ENCODE measurements at places on chromosomes 16 and 17.

DNA sequence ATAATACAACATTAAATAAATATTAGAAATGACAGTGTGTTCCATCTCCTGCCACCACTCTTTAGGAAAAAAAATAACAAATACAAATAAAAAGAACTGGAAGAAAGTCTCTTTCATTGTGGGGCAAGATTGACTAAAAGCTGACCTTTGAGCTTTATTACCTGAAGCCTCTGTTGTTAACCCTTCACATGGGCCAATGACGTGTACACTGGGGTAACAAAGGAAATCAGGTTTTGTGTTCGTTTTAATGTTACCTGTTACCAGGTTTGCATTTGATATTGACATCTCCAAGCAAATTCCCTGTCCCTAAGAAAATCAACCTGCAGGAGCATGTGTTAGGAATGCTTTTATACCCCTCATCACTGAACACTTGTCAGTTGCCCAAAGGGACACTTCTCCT, 39.0 kb downstream of the NLK start:
- DNase-seq, result no peak

DNA sequence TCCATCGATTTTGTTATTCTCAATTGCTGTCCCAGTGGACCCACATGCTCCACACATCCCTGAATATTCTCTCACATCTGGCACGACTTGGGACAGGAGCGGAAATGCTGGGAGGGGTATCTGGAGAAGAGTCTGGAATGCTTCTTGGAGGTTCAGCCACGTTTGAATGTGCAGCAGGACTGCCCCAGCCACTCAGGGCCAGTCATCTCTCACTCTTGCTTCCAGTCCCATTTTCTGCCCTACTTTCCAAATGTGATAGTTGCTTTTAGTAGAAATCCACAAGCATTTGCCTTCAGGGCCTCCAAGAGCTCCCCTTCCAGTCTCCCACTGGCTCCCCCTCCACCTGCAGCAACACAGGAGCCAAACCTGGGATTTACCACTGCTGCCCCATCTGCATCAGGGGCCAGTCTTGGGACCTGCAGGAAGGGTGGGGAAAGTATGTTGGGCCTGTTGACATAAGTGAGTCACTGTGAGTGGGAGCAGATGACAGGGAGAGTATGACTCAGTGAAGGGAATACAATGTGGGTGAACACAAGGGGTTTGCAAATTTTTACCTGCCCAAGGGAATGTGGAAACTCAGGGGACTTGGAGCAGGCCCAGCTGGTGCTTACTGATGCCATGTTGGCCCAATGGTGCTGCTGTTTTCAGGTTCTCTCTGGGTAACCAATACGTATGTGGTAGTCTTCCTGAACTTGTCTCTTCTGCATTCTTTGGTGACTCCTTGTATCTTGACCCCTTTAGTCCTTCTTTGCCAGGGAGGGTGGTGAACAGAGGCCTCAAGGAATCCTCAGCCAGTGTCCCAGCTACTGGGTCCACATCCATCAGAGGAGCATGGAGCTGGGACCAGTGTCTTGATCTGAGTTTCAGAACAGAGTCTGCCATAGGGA, 78.8 kb upstream of the CRHR1 start:
- DNase-seq, result no peak

DNA sequence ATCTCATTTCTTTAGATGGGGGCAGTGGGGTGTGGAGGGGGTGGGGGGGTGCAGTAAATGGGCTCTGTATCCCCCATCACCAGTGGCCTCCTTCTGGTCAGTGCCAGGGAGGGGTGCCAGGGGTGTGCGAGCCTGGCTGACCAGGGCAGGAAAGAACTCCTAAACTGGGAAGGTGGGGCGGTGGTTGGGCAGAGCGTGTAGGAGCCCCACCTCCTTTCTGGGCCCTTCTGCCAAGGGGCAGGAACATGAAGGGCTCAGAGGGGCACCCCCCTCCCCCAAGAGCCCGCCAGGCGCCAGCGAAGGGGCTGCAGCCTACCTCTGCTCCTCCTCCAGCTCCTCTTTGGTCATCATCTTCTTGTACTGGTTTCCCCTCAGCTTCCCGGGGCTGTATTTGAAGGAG, 26.0 kb downstream of the MXRA7 start:
- no peak for DNase-seq

DNA sequence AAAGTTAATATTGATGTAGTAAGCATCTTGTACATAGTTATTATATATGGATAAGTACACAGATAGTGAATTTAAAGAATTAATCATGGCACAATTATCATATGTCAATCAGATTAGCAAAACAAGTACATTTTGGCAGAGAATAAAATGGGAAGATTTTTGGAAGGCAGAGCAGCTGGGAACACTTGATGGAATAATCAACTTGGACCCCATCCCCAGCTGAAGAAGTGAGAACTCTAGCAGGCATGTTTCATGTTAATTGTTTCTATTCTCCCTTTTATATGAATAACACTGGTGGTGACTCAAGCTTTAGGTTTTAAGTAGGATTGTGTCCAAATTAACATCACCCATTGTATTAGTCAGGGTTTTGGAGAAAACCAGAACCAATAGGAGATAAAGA, 198.7 kb downstream of the KCNJ2 start:
- DNase-seq, result no peak

- DNase-seq, result no peak
Observed at GRCh38 chr17:28487881-28488532, 14.6 kb downstream of the SLC13A2 start.

GRCh38 chr16:79752396-79752795, 151.9 kb upstream of the MAF start:
- DNase-seq, result no peak
